ENCODE measurements at places on chromosomes 2 and 18.

DNA sequence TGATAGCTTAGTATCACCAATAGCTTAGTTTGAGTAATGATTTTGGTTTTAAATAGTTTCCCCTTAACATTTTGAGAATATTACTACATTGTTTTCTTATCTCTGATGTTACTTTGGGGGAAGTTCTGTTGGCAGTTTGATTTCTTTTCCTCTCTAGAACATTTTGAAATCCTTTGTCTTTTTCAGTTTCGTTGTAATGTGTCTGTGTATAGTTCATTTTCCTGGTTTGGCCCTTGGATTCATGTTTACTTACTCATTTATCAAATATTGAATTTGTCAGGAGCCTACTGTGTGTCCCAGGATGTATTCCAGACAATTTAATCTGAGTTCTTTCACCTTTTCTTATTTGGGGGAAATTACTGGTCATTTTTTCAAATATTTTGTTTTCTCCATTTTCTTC, 16.7 kb downstream of the ANKRD12 start:
- no peak for DNase-seq

DNA sequence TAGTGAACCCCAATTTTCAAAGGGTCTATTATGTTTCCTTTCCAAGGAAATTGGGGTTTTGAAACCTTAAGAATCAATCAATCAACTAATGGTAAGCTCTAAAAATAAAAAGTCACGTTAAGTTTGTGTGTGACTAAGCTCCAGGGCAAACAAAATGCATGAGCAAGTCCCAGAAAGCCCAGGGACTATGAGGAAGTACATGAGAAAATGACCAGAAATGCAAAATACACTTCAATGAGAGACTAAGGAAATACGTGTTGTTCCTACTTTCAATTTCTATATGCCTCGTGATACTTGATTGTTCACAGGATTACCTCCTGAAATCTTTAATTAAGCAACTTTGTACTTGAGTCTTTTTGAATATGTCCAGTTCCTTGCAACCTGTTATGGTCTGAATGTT, 684.4 kb upstream of the SYT4 start:
- no peak for DNase-seq

DNA sequence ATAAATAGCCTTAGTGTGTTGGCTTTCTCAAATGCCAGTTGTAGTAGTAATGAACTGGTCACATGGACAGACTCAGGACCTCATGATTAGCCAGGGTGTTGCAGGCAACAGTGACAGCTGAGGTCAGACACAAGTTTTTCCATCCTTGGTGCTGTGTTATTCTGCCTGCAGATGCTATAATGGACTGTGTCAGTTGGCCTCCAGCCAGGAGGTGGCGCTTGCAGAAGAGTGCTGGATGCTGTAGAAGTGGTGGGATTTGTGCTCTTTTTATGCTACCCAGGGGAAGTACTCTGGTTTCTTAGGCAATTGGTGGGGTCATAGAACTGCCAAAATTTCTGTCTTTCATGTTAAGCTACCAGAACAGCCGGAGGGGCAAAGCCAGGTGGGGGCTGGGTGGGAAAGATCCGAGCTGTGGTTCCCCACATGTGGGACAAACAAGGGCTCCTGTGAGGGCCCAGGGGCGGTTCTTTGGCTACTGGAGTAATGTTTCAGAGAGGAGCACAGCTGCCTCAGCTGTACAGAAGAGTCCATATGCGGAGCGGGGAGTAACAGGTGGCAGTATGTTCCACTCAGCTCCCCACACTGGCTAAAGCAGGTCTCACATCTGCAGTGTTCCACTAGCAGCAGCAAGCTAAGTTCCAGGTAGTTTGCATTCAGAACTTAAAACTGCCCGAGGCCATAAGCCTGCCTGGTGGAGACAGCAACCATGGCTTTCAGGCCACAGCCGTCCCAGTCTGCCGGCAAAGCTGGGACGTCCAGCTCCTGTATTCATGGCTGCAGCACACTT, 104.4 kb downstream of the GULP1 start:
- no peak for DNase-seq

DNA sequence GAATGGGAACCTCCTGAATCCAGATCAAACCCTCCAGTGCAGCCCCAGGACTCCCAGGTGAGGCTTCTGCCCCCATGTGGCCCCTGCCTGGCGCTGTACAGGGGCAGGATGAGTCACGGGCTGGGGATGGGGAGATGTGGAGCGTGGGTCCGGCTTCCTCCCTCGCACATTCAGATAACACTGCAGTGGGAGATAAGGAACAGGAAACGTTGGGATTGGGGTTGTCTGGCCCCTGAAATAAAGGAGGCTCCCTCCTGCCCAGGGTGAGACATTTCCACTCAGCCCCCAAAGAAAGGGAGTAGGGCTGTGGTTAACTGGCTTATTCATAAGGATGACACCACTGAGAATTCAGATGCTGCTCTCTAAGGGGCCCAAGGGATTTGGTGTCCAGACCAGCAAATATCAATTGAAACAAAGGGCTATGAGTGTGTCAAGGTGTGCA, 30.7 kb downstream of the IGFBP5 start:
- no peak for DNase-seq

GRCh38 chr2:233130024-233130423, 69.9 kb downstream of the INPP5D start:
- no peak for DNase-seq

DNA sequence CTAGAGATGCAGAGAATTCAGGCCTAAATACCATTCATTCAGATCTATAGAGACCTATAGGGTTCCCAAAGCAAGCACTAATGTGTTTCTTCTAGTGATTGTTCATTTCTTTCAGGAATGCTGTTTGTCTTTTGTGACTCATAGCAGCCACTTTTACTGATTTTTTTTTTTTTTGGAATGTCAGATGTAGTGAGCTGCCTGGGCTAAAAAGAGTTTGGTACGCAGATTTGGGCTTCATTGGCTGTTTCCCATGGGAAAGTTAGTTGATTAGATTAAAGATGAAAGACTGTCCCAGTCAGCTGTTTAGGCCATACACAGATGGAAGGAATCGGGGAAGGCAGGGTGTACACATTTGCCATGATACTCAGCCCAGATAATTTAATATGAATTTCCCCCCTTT, 87.6 kb downstream of the CDC42EP3 start:
- no peak for DNase-seq

DNA sequence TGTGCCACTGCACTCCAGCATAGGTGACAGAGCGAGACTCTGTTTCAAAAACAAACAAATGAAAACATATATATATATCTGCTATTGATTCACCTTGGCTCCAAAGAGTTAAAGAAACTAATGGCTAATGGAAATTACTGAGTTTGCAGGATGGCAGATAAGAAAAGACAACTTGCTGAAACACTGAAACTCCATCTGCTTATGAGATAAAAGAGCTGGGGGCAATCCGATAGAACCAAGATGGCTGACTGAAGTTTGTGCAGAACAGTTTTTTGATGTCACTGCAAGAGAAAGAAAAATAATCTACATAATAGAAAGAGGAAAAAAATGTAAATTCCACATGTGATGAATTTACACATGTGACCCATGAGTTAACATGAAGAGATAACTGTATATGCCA, 88.2 kb downstream of the LRATD1 start:
- DNase-seq: no peak

Measured in activated CD8-positive, alpha-beta memory T cell treated with anti-CD3 and anti-CD28 coated beads for 24 hours (primary cell).